ENCODE measurements at places on chromosomes 2 and 18.

- DNase-seq: no peak
Measured at GRCh38 chr2:30311711-30312110, 80.4 kb downstream of the LBH start.

DNA sequence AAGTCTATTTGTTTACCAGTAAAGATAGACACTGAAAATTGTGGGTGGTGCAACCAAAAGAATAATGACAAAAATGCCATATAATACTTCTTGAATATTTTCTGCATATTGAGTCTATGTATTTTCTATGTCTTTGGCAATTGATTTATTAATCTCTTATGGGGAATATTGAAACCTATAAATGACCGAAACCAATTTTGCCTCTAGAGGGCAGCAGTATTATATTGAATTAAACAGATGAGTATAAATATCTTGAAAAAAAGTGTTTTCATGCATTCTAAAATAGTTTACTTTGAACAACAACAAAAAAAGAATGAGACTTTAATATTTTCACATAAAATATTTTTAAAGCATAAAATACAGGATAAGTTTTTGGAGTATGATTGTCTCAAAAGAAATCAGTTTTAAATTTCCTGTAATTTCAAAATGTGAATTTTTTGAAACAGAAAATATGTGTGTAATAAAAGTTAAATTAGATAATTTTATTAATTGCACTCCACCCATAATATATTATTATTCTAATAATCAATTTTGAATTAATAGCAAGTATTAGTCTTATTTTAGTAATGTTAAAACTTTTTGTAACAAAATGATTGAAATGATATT is 49.9 kb upstream of the CALCRL start:
- DNase-seq: no peak

- no peak for DNase-seq
Measured at GRCh38 chr2:43168016-43168369, 58.4 kb downstream of the ZFP36L2 start.

- no peak for DNase-seq
Measured at GRCh38 chr18:10893196-10893595, 256.2 kb downstream of the PIEZO2 start.

DNA sequence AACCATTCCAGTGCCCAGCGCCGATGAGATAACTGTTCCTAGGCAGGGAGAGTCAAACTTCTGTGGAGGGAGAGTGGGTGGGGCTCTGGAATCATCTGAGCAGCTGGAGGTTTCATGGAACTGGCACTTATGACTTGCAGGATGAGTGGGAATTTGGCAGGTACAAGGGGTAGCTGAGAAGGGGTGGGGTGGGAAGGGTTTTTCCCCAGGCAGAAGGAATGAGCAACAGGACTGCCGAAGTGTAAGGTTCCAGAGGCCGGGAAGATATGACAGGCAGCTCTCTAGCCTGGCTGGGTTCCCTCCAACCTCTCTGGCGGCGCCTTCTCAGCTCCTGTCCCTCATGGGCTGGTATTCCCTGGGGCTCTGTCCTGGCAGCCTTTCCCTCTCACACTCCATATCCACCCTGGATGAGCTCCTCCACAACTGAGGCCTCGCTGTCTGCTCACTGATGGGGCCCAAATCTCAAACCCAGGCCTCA is 2.5 kb upstream of the TET3 start:
- DNase-seq: no peak

DNA sequence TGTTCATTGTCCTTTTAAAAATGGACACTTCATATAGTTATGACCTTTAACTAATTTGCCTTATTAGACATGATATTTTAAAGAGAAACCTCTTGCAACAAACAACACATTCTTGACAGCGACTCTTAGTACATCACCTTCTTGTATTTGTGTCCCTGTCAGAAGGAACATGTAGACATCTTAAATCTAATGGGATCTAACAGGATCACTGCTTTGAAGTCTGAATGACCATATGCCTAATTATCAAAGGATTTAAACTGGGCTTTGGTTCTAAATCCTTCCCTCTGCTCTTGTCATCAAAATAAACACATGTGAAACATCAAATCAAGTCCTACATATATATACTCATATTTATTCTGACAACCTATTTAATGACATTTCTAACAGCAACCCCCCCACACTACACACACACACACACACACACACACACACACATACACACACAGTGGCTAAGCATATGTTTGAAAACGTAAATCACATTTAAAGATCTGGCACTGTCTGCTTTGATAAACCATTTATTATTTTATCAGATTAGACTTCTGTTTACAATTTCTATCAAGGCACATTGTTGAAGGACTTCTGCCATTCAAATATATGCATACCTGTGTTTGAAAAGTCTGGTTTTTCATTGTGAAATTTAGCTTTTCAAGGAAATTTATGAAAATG is 4.2 kb downstream of the GALNT13 start:
- DNase-seq: no peak

DNA sequence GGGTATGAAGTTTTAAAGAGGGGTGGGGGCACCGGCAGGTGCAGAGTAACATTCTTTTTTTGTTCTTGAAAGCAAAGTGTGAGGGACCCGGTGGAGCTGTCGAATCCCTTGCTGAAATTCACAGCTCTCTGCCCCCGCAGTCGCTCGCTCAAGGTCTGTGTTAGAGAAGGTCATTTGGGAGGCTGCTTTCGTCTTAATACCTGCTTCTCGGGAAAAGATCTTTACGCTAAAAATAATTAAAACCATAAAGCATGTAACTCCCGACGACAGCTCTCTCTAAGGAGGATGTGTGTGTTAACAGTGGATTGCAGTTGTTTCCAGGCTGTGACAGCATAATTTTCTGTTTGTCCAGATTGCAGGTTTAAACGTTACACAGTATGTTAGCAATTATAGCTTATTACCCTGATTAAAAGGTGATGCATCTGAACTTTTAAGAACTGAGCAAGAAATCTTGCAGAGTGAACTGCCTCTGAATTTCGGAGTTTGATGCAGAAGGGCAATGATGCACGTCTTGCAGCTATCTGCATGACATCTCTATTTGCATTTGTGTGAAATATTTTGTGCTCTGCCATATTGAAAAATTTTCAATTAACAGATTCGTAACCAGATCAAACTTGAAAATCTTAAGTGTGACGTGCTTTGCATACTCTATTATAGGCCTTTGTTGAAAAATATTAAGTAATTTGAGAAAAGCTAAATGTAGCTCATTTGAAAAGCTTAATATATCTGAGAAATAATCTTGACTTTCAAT is 954 bp downstream of the RAPGEF4 start:
- no peak for DNase-seq

DNA sequence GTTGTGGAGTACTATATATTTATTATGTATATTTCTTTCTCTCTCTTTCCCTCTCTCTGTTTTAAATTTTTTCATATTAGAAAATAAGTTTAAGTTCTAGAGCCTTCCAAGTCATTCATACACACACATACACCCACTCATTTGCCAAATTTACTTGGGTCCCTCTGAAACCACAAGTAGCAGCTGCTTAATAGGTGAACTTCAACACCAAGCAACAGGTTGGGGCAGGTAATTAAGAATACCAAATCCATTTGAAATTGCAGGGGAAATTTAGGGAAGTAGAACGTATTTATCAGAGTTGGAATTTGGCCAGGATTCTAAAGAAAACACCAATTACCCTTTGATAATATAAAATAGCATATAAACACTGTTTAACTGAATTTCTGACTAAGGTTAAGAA is 75.0 kb upstream of the RBBP8 start:
- DNase-seq: no peak

DNA sequence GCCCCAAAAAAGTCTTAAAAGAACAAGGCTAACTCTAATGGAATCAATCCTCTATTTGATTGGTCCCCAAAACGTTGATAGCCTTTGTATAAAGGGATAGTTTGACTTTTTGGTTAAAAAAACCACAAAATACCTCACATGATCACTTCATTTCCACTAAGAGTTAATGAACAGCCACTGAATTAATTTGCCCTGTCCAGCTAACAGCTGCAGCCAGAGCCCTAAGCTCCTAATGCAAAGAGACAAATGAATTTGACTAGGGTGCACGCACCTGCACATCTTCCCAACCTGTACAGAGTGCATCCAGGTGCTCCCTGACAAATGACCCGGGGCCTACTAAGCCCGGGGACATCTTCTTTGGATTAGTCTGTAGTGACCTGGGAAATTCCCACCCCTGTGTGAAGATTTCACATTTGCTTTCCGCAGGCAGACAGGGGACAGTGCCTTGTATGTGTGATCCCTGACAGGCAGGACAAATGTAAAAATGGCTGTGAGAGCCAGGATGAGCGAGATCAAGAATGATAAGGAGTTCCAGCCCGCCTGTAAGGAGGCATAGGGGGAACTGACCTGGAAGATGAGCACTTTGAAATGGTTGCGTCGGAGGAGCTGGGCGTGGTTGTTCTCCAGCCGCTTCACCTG is 893 bp downstream of the CAVIN2 start:
- no peak for DNase-seq

DNA sequence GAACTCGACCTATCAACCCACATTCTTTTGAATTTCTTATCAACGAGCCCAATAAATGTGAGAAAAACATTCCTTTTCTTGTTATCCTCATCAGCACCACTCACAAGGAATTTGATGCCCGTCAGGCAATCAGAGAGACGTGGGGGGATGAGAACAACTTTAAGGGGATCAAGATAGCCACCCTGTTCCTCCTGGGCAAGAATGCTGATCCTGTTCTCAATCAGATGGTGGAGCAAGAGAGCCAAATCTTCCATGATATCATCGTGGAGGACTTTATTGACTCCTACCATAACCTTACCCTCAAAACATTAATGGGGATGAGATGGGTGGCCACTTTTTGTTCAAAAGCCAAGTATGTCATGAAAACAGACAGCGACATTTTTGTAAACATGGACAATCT is 378.2 kb downstream of the STK39 start:
- DNase-seq: no peak

- no peak for DNase-seq
Measured at GRCh38 chr18:2538844-2539243, 32.5 kb downstream of the METTL4 start.

DNA sequence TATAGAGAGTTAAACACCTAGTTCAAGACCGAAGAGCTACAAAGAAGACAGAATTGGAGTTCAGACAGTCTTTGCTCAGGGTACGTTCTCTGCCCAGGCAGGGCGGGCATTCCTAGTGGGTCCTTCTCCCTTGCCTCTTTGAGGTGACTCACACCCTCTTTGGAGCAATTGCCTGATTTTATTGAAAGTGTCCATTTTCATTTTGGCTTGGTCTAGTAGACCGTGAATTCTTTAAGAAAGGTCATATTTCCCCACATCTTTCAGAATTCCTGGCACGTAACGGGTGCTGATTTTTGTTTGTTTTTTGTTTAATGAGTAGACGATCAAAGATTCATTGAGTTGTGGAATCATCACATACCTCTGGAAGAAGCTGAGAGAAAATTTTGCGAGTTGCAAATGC is 871.5 kb downstream of the RNF144A start:
- no peak for DNase-seq

Data from activated CD4-positive, alpha-beta T cell treated with anti-CD3 and anti-CD28 coated beads for 48 hours (primary cell).